ENCODE measurements at places on chromosomes 7 and 10. TPM values are rescaled to one million over a fixed set of nuclear protein-coding genes. Genes with fewer than 3 reads are reported as not detected.

- H3K36me3 ChIP-seq: no peaks in the 10 kb centered on the region
- no peaks in the 10 kb centered on the region for H3K4me1 ChIP-seq
- H3K4me3 ChIP-seq: no peak overlapping the region
- DNase-seq: peak; percentile 89
- no peaks in the 10 kb centered on the region for H3K27me3 ChIP-seq
Observed at GRCh38 chr7:47818796-47819606, 129.3 kb downstream of the PKD1L1 start.

- no peaks in the 10 kb centered on the region for H3K27me3 ChIP-seq
- no peaks in the 10 kb centered on the region for H3K4me1 ChIP-seq
- H3K36me3 ChIP-seq: peaks cover 8% of the 10 kb centered on the region
Observed at GRCh38 chr10:70540089-70540788, 61.7 kb downstream of the PALD1 start.

- H3K36me3 ChIP-seq: no peaks in the 10 kb centered on the region
- no peak overlapping the region for H3K4me3 ChIP-seq
- H3K27ac ChIP-seq: no peak overlapping the region
Observed at GRCh38 chr10:514137-514671, 175.3 kb downstream of the DIP2C start.

- H3K4me3 ChIP-seq: no peak overlapping the region
- no peak overlapping the region for H3K27ac ChIP-seq
- H3K4me1 ChIP-seq: peaks cover 10% of the 10 kb centered on the region
- H3K27me3 ChIP-seq: no peaks in the 10 kb centered on the region
- DNase-seq: no peak
- H3K36me3 ChIP-seq: peaks cover 84% of the 10 kb centered on the region
Observed at GRCh38 chr7:131511774-131512535, 44.5 kb downstream of the PODXL start.

DNA sequence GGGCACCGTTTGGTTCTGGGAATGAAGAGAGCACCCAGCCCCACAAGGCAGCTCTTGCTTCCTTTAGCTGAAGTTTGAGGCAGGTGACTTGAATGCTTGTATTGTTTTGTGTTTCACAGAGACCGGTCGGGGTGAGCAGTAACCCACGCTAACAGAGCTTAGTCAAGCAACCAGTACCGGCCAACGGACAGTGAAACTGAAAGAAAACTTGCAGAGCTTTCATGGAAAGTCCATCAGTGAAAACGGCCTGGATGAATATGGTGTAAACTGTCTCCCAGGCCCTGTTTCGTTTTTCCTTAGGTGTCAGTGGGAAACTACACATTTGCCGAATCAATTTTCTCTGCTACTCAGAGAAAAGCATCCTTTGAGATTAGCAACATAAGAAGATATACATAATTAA lies 101.1 kb downstream of the LYZL1 start:
- no peaks in the 10 kb centered on the region for H3K27me3 ChIP-seq
- H3K4me1 ChIP-seq: no peaks in the 10 kb centered on the region
- no peaks in the 10 kb centered on the region for H3K36me3 ChIP-seq
- no peak for DNase-seq
- no peak overlapping the region for H3K4me3 ChIP-seq

DNA sequence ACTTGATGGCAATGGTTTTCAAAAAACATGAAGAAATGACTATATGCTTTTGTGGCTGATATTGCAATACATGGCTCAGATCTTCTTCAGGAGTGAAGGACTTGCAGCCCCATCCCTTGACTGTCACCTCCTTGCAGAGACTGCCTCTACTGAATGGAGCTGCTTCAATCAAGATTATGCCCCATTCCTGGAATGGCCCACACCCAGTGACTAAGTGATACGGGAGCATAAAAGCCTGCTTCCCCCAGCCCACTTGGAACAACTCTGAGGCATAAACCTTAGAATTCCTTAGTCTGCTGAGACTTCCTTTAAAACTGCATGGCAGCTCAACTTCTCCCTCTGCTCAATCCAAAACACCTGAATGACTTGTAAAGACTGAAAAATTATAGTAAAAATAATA lies 957.1 kb downstream of the SORCS3 start:
- DNase-seq: no peak
- no peak overlapping the region for H3K4me3 ChIP-seq
- H3K4me1 ChIP-seq: no peaks in the 10 kb centered on the region
- H3K27me3 ChIP-seq: no peaks in the 10 kb centered on the region
- H3K27ac ChIP-seq: no peak overlapping the region

- H3K27me3 ChIP-seq: no peaks in the 10 kb centered on the region
- no peak overlapping the region for H3K27ac ChIP-seq
Observed at GRCh38 chr7:92881091-92881485, 44.7 kb upstream of the CDK6 start.

DNA sequence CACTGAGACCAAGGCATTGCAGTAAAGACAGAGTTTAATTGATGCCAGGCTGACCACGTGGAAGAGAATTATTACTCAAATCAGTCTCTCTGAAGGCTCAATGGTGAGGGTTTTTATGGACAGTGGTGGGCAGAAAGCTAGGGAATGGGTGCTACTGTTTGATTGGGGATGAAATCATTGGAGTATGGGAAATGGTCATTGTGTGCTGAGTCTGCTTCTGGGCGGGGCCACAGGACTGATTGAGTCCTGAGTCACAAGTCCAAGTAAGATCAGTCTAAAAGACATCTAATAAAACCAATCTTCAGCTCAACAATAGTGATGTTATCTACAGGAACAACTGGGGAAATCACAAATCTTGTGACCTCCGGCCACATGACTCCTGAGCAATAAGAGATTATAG lies 868.4 kb downstream of the SORCS3 start:
- no peak overlapping the region for H3K27ac ChIP-seq
- no peak overlapping the region for H3K4me3 ChIP-seq
- H3K4me1 ChIP-seq: no peaks in the 10 kb centered on the region
- H3K36me3 ChIP-seq: no peaks in the 10 kb centered on the region
- DNase-seq: no peak
- no peaks in the 10 kb centered on the region for H3K27me3 ChIP-seq

- DNase-seq: no peak
- H3K4me3 ChIP-seq: no peak overlapping the region
- no peaks in the 10 kb centered on the region for H3K27me3 ChIP-seq
- H3K27ac ChIP-seq: no peak overlapping the region
- H3K36me3 ChIP-seq: peaks cover 58% of the 10 kb centered on the region
Observed at GRCh38 chr7:92614660-92615174, 24.5 kb upstream of the FAM133B start.

- H3K36me3 ChIP-seq: no peaks in the 10 kb centered on the region
- no peaks in the 10 kb centered on the region for H3K27me3 ChIP-seq
- H3K4me1 ChIP-seq: no peaks in the 10 kb centered on the region
- peak; percentile 17 for DNase-seq
Observed at GRCh38 chr7:158021836-158022235, 565.8 kb downstream of the PTPRN2 start.

GRCh38 chr10:23351926-23352519 lies 7.4 kb upstream of the C10orf67 start:
- H3K4me3 ChIP-seq: no peak overlapping the region
- H3K27me3 ChIP-seq: no peaks in the 10 kb centered on the region
- no peaks in the 10 kb centered on the region for H3K4me1 ChIP-seq

- peaks cover 3% of the 10 kb centered on the region for H3K4me1 ChIP-seq
- no peak overlapping the region for H3K27ac ChIP-seq
- no peaks in the 10 kb centered on the region for H3K27me3 ChIP-seq
- no peak for DNase-seq
- no peak overlapping the region for H3K4me3 ChIP-seq
Observed at GRCh38 chr10:91682912-91683311, 50.0 kb upstream of the PPP1R3C start.

DNA sequence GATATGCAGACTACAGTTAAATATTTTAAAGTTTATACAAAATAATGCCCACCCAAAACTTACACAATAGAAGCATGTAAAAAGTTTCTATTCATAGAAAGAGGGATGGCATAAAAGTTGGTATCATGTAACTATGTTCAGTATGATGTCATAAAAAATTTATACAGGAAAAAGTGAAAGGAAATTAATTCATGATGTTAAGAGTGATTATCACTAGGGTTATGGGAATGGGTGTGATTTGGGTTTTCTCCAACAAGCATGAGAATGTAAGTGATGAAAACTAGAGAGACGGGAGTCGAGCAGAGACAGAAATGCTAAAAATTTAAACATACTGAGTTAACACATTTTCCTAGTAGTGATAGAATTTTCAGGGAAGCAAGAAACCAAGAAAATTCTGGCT lies 52.7 kb downstream of the GDI2 start:
- H3K27me3 ChIP-seq: no peaks in the 10 kb centered on the region
- no peak overlapping the region for H3K4me3 ChIP-seq
- no peak overlapping the region for H3K27ac ChIP-seq
- H3K4me1 ChIP-seq: no peaks in the 10 kb centered on the region
- peaks cover 87% of the 10 kb centered on the region for H3K36me3 ChIP-seq
- DNase-seq: no peak

DNA sequence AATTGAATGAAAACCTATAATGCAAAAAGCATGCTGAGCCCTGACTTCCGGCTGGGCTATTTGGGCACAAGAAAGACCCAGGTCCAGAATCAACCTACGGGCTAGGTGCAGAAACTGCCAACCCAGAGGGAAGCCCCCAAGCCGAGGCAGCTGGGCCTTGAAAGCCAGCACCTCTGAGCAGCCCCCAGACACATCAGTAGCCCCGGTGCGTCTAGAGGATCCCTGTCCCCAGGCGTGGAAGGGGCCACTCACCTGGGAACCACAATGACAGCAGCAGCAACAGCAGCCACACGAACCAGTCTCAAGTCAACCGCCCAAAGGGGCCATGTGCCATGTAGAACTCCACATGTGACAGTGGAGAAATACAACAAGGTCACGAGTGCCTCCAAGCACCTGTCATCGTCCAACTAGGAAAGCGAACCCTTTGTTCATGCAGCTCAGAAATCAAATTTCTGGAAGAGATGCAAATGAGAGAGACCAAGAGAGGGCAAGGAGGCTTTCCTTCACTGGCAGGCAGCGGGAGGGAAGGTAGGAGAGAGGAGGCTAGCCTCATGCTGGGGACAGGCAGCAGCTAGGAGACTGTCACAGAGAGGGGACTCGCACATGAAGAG lies 57.5 kb upstream of the CHST15 start:
- peak; percentile 61 for DNase-seq
- no peaks in the 10 kb centered on the region for H3K36me3 ChIP-seq
- H3K4me3 ChIP-seq: no peak overlapping the region
- peaks cover 7% of the 10 kb centered on the region for H3K4me1 ChIP-seq

DNA sequence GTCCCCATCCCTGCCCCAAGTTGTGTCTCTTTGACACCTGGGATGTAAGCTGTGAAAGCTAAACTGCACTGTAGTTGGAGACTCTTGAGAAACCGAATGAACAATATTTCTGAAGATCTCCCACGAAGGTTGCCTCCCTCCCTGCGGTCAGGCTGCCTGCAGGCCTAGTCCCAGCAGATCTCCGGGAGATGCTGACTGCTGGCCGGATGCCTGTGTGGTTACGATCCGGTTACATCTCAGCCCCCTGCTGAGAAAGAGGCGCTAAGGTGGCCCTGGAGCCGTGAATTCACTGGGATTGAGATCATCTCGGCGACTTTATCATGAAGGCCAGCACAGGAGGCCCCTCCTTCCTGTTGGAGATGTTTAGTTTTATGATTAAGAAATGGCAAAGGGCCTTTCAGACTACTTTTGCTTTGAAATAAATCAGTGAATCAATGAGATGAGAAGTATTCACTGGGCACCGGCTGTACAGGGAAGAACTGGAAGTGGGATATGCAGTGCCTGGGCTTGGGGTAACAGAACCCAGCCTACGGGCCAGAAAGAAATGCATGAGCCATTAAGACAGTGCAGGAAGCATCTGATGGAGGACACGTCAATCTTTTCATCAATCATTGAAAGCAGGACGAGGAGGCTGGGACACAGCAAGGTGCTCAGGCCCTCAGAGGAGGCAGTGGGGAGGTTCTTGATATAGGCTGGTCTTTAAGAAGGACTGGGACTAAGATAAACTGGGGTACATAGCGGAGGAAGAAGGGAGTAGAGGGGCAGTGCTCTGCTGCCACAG lies 177.6 kb downstream of the PRKAG2 start:
- no peaks in the 10 kb centered on the region for H3K27me3 ChIP-seq
- no peak overlapping the region for H3K27ac ChIP-seq
- DNase-seq: no peak

DNA sequence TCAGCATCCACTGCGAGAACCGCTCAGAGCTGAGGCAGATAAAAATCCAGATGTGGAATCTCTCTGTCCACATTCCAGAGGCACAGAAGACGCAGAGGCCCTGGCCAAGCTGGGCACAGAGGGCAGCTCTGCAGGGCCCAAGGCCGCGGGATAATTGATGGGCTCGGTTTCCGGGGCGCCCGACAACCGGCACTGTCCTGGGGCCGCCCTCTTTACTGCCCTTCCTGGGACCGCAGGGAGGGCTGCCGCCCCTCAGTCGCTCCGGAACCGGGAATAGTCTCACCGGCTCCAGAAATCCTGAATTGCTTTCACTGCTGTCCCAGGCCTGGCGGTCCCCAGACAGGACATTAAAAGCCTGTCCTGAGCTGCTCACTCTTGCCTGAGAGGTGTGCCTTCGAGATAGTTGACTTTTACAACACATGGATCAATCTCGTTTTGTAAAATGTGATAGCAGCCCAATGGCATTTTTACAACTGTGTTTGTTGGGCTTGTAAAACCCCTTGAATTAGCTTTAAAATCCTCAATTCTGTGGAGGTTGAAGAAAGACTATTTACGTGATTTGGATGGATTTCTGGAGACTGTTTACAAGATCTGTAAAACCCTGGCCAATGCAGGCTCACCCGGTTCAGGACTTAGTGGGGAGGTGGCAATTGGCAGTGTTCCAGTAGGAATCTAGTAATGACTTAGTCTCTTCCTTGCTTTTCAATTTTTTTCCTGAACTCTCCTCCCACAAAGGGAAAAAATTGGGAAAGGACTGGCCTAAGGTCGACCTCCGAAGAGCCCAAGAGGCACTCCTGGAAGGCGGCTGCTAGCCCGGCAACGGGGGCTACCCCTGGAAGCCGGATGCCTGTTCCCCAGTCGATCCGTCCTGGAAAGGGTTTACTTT lies 1.4 kb upstream of the HOXA6 start:
- DNase-seq: peak; percentile 19
- H3K4me3 ChIP-seq: no peak overlapping the region
- no peaks in the 10 kb centered on the region for H3K36me3 ChIP-seq
- H3K27me3 ChIP-seq: peaks cover 100% of the 10 kb centered on the region
- no peak overlapping the region for H3K27ac ChIP-seq
- no peaks in the 10 kb centered on the region for H3K4me1 ChIP-seq

DNA sequence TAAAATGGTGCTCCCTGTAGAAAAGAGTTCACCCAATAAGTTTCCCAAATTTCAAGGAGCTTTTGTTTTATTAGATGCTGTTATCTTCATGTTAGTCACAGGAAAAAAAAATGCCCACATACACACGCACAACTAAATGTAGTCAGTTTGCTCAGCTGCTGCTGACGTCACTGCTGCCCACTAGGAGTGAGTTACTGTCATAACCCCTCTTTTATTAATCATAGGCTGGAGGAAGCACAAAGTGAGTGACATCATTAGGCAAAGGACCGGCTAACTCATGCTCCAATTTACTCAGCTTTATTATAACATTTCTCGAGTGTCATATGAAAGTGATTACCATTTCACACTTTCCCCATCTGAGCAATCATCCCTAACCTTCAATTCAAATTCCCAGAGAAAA lies 6.7 kb upstream of the INHBA start:
- peaks cover 30% of the 10 kb centered on the region for H3K27me3 ChIP-seq
- no peak overlapping the region for H3K27ac ChIP-seq
- H3K36me3 ChIP-seq: no peaks in the 10 kb centered on the region
- no peak overlapping the region for H3K4me3 ChIP-seq
- H3K4me1 ChIP-seq: no peaks in the 10 kb centered on the region
- no peak for DNase-seq

GRCh38 chr7:104971290-104972071 lies 42.5 kb upstream of the KMT2E start:
- no peak overlapping the region for H3K4me3 ChIP-seq
- no peaks in the 10 kb centered on the region for H3K4me1 ChIP-seq
- no peaks in the 10 kb centered on the region for H3K27me3 ChIP-seq

Gene C10orf120
- total RNA-seq: not detected

Gene ATG9B
- total RNA-seq: 3.0 TPM

Gene MGAM2
- 0.20 TPM for total RNA-seq

Gene C7orf25
- total RNA-seq: 7.0 TPM

Gene MYO1G
- 0.25 TPM for total RNA-seq

All from endodermal cell (in vitro differentiated cells).